Mesothelial cell of epicardium (in vitro differentiated cells): ENCODE measurements at places on chromosomes 11 and 22. TPM values are rescaled to one million over a fixed set of nuclear protein-coding genes. Genes with fewer than 3 reads are reported as not detected.
A peak's percentile ranks its signal among the peaks of the same experiment; 100 is the strongest.

DNA sequence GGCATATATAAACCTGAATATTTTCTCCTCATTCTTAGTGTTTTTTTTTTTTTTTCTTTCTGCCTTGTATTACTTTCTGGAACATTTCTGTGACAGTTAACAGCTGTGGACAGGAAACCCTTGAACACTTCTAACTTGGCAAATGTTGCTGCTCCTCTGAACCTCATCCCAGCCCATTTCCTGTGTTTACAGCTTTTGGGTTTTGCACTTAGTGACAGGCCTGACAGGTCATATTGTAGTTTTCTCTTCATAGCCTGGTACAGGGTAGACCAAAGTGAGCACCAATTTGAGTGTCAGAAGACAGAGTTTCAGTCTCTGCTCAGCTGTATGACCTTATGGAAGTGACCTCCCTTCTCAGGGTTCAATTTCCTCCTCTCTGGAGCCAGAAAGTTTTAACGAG is 91.6 kb downstream of the STIM1 start:
- no peak for DNase-seq

Gene TEX12
- total RNA-seq: 0.36 to 0.65 TPM in 2 of 3 replicates, not detected in the other

DNA sequence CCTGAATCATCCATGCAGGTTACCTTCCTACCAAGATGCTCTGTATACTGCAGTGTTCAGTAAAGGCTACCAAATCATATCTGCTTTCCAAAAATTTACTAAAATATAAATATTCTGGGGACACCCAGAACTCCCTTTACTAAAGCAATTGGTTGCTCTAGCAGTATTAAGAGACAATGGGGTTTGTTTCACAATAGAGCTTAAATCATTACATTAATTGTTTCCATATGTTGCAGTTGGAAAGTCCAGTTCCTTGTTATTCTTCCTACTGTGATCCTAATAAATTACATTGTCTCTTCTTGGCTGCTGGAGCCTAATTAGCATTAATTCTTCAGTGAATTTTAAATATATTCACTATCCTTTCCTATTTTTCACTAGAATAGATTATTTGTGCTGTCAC is 316.0 kb upstream of the MTNR1B start:
- no peak for DNase-seq

Gene PDGFB
- total RNA-seq: 14.2 to 15.2 TPM (median 14.7 TPM) in 3 replicates

- no peak for DNase-seq
Measured at GRCh38 chr11:96967616-96968015, 577.8 kb downstream of the JRKL start.

Gene IL17REL
- total RNA-seq: 0.29 to 0.31 TPM (median 0.31 TPM) in 3 replicates

DNA sequence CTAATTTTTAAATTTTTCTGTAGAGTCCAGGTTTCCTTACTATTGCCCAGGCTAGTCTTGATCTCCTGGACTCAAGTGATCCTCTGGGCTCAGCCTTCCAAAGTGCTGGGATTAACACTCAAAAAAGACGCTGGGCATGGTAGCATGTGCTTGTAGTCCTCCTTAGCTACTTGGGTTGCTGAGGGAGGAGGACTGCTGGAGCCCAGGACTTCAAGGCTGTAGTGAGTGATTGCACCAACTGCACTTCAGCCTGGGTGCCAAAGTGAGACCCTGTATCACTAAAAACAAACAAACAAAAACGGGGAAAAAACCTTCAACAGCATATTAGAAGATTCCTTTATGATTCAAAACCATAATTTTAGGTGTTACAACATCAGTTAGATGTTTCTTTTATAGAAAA is 44.6 kb downstream of the RSF1 start:
- DNase-seq: no peak

Gene SYT8
- total RNA-seq: 1.2 to 2.1 TPM (median 1.9 TPM) in 3 replicates

Gene PRG3
- total RNA-seq: not detected in 3 replicates

Gene MS4A4A
- total RNA-seq: not detected in 3 replicates

GRCh38 chr22:23137905-23138561 is 3.8 kb downstream of the RSPH14 start:
- no peak for DNase-seq

DNA sequence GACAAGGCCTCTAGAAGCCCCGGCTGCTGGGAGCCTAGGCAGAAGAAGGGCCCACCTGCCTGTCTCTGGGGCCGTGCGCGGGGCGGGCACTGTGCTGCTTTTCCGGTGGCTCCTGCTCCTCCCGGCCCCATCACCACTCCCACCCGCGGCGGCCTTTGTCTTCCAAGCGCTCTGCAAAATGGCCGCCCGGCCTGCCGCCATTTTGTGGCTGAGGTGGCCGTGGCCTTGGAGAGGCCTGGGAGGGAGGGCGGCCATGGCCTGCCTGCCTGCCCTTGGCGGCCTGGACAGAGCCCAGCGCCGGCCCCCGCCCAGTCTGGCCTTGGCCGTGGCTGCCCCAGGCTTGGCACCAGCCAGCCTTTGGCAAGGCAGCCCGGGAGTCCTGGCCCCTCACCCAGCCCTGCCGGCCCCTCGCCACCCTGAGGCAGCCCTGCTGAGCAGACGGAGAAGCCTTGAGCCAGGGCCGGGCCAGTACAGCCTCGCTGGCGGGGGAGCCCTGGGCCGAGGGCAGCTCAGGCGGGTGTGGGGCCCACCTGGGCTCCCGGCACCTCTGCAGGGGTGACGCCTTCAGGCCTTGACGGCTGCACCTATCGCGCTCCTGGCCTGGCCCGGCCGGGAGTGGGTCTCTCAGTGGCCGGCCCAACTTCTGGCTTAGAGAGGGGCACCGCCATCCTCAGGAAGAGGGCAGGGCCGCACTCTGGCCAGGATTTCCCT is 46.0 kb upstream of the PPARA start:
- DNase-seq: no peak

DNA sequence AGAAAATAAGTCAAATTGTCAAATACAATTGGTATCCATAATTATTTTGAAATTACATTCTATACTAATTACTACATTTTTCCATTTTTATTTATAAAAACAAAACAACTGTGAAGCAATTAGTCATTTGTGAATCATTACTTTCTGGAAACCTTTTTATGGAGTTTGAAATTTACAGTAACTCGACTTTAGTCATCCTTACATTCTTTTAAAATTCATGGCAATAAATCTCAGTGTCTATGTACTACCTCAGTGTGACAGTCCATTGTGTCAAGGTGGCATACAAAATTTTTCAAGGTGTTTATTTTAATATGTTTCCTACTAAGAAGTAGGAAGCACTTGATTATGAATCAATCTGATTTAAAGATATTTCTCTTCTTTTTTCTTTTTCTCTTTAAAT is 1949.4 kb upstream of the RAG2 start:
- DNase-seq: no peak

GRCh38 chr11:72234514-72234830 is 9.5 kb downstream of the PHOX2A start:
- DNase-seq: no peak

GRCh38 chr11:29534836-29535235 is 482.0 kb downstream of the KCNA4 start:
- no peak for DNase-seq

GRCh38 chr11:94895971-94896370 is 77.4 kb downstream of the CWC15 start:
- no peak for DNase-seq

Gene CALCA
- total RNA-seq: not detected in 3 replicates

Gene ADAMTS8
- 0.70 to 1.3 TPM (median 0.96 TPM) in 3 replicates for total RNA-seq

GRCh38 chr11:129960216-129961214 is 42.1 kb downstream of the PRDM10 start:
- no peak for DNase-seq

DNA sequence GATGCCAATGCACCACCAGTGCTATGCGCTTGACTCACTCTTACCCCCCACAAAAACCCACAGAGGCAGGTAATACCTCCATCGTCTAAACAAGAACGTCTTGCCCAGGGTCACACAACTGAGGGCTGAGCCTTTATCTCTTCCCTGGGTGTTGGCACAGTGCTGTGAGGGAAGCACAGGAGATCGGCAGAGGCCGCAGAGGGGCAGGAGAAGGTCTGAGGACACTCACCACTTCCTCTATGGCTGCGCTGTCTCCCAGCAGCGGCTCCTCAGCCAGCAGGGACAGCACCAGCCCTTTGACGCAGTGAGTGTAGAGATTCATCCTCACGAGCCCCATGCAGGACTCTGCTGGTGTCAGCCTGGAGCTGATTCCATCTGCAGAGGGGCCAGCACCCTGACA is 19.9 kb downstream of the HPS4 start:
- no peak for DNase-seq

Gene NXPE4
- not detected in 3 replicates for total RNA-seq

DNA sequence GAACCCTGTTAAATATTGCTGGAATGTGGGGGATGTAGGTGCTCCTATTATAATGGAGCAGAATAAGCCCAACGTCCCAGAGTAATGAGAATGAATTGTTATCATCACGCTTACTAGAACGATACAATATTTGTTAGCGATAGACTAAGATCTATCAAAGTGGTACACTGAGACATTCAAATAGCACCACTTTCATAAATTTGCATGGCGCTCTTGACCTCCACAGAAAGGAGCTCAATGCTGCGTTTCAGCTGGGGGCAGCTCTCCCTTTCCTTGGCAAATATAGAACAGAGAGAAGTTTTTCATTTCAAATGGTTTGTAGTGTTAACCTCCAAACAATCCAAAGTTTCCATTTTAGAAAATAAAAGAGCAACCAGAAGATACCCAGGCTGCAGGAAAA is 38.2 kb upstream of the BLID start:
- DNase-seq: no peak

DNA sequence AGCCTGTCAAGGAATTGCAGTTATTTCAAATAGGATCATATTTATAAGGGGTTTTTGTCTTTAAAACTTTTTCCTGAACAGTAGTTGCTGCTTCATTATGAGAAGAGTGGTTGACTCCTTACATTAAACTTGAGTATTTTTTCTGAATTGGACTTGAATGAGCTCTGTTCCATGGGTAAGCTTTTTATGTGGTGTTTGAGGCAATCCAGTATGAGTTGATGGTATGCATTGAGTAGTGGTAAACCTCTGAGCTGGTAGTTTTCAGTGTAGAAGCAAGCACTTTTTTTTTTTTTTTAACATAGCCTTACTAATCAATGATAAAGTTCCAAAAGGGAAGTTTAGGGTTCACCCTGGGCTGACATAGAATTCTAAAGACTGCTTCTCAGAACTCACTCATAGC is 3.4 kb downstream of the KMT2A start:
- no peak for DNase-seq

Gene IGF2
- total RNA-seq: 3,009 to 3,275 TPM (median 3,171 TPM) in 3 replicates

DNA sequence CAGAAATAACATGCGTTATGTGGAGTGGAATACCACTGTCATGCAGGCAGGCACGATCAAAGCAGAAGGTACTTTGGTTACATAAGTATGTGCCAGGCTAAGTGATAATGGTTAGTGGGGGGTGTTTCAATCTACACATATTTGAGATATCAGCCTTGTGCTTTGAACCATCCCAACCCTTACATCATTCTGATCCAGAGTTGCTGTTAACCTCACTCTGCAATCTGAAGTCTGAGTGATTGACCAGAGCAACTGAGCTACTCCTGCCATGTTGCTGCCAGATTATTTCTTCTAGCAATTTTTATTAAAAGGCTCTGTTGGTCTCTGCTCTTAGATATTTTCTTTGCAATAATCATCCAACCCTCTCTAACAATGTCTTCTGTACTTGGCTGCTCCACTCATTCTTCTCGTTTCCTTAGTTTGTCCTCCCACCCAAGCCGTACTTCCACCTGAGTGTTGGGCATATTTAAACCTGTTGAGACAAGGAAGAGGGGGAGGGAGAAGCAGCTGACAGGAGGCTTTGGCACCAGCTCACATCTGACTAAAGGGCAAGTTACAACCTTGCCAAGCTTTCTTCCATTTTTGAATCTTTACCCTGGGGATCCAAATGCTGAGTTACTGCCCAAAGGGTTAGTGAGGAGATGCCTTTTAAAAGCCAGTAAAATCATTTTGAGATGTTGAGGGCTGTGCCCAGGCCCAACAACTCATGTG is 114.1 kb upstream of the SESN3 start:
- DNase-seq: no peak

Gene MMP1
- total RNA-seq: 0.13 to 0.18 TPM in 2 of 3 replicates, not detected in the other

DNA sequence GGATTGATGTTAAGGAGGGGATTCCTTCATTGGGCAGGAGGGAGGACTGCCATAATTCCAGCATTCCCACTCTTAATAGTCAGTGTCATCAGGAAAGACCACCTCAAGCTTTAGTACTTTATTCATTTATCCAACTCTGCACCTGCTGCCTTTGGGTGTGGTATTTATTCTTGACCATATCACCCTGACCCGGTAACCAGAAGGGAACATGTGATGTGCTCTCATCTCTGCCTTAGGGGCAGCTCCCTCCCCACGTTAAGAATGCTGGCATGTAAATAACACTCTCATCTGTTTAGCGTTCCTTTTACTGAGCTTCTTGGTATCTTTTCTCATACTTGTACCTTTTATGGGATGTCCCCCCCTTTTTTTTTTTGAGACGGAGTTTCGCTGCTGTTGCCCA is 7.7 kb downstream of the CAT start:
- DNase-seq: no peak

GRCh38 chr11:86145439-86146156 is 76.7 kb upstream of the PICALM start:
- no peak for DNase-seq

GRCh38 chr11:68089679-68090078 is 31.5 kb downstream of the CHKA start:
- DNase-seq: no peak

DNA sequence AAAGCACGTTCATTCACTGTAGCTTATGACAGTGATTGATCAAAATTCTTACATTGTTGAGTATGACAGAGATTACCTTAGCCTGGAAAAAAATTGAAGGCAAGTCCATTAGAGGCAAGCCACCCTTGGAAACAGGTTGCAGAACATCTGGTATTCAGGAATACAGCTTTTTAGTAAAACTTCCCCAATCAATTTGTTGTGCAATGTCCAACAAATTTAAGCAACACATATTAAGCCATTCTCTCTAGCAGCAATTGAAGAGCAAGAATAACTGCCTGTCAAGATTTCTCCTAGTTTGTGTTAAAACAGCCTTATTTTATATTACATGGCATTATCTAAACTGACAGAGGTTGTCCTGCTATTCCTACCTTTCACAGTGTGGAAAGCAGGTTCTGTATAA is 37.0 kb downstream of the BCL2L13 start:
- DNase-seq: no peak

- no peak for DNase-seq
Measured at GRCh38 chr11:80782135-80782885, 1341.5 kb upstream of the TENM4 start.

Gene TYR
- total RNA-seq: not detected in 3 replicates

DNA sequence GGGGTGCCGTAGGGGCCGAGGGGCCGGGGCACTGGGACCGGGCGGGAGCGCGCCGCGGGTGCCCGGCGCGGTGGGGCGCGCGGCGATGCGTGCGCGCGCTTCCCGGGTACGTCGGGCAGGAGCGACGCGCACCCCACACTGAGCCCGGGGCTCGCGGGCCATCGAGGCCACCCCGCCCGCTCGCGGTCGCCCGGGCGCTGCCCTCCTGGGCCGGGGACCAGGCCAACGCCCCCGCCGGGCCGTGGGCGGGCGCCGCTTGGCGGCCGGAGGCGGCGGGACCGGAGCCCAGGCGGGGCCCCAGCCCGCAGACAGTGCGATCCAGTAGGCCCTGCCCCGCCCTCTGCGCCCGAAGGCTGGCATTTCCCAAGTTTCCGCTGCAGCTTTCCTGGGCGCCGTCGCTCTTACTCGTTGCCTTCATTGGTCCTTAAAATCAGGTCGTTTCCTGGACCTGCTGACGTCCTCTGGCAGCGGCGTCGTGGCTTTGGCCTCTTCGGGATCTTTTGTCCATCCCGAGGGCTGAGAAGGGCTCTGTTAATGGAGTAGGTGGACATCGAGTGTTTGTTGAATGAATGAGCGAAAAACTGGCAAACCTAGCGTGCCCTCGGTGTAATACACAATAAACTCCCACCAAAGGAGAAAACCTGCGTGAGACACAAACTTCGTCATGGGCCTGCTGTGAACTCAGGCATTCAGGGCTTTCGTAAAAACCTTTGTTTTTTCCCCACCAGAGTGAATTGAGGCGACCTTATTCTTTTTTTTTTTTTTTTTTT is 638 bp downstream of the PARVA start:
- peak; percentile 69 for DNase-seq
